ENCODE measurements at places on chromosomes 5 and 9.

- no peak for DNase-seq
Measured at GRCh38 chr5:42759456-42759855, 2.8 kb downstream of the CCDC152 start.

DNA sequence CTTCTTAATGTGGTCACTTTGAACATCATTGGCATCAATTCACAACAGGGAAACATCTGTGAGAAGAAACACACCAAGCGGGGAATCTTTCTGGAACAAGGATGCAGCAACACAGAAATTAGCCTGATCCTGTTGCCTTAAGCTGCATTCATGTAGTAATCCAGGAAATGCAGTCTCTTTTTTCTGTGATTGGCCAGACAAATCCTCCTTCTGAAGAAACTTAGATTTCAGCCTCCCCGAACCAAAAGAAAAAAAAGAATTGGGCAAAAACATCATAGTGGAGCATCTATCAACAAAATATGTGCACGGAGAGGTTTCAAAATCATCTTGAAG, 7.2 kb upstream of the XPA start:
- DNase-seq: no peak

DNA sequence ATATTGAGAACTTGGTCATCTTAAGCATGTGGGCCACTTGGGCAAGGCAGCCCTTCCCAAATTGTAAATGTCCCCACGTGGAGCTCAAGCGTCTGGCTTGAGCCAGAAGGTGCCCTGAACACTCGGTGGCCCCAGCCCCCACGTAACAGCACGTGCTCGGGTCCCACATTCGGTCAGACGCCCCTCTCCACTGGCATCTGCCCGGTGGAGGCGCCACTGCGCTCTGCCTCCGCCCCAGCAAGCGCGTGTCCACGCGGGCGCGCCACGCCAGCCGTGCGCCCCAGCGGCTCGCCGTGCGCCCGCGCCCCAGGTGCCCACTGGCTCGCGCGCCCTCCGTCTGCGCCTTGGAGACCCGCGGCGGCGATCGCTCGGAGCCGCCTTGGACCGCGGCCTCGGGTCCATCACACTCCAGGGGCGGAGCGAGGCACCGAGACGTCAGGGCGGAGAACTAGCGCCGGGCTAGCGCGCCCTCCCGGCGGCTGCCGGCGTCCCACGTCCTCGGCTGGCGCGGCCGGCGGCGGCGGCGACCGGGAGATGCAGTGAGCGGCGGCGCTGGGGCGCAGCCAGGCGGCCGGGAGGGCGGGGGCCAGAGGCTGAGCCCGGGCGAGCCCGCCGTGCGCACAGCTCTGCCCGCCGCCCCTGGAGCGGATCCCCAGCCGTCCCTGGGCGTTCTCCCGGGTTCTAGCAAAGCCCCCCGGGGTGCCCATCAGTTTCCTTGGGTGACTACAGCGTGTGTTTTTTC, at the start of gene PALM2AKAP2:
Gene PALM2AKAP2 (plus strand): TSS at position 488 of the 742 bp plus-strand sequence. CDS start 291 bp downstream, outside the sequence.
- DNase-seq: no peak

GRCh38 chr5:5330728-5331452, 91.6 kb upstream of the ICE1 start:
- no peak for DNase-seq

DNA sequence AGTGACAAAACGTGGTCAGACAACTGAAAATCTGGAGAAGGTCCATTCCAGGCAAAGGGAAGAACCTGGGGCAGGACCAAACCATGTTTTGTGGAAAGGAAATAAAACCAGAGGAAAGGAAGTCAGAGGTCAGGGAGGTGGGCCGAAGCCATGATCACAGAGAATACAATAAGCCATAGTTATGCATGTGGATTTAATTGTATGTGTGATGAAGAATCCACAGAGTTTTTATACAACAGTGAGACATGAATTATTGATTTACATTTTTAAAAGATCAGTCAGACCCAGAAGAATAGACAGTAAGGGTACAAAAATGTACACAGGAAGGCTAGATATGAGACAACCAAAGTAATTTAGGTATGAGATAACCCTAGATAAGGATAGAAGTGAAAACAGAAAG, 20.8 kb downstream of the TTC33 start:
- DNase-seq: no peak

GRCh38 chr5:15524712-15525111, 24.7 kb downstream of the FBXL7 start:
- DNase-seq: no peak

DNA sequence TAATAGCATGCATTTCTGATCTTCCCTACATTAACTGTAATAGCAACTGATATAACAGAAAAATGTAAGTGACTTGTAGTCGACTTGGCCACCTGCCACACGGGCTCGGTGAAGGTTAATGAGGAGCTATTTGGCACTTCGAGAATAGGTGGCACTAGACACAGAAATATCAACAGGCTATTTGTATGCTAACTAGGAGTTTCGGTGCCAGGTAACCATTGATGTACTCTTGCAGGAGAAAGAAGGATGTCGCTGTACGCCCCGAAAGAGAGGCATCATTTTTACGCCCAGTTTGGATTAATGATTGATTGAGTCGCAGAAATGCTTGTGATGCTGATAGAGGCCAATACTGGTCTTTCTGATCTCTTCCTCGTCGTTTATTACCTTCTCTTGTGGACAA, 516 bp upstream of the DMRT2 start:
- no peak for DNase-seq

DNA sequence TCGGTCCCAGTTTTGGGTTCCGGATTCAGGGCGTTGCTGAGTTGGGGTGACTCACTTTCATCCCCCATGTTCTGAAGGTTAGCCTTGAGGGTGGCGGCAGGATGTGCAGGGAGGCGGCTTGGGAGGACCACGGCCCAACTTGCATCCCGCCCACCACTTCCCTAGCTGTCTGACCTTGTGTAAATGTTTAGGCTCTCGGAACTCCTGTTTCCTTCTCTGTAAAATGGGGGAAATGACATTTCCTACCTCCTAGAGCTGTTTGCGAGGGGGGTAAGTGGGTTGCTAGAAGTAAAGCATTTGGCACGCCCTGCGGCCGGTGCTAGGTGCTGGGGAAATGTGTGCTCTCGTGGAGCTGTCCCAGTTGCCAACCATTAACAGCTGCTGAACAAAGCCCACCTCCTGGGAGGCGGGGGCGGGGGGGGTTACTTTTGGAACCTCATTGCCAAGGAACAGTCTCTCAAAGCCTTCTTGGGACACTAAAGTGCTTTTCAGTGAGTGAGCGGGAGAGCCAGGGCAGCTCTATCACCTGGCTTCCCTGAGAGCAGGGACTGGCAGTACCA, 27.5 kb downstream of the PTGES2 start:
- no peak for DNase-seq

- peak; percentile 55 for DNase-seq
Measured at GRCh38 chr9:94002316-94003140, 47.4 kb upstream of the BARX1 start.

DNA sequence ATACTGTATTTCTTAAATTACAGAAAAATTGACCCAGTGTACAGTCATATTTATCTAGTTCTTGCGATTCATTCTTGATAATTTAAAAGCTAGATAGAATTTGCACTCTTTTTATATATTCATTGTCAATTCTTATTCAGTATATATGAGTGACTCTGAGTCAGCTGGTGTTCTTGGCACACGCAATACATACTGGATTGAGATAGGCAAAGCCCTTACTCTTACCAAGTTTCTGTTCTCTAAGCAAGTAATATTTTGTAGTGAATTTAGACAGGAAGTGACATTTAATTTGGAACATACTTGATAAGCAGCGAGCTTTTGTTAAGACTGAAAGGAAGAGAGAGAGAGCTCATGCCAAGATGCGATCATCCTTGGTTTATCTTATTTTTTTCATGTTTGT, 57.7 kb downstream of the GPBP1 start:
- no peak for DNase-seq

- no peak for DNase-seq
Measured at GRCh38 chr9:72300873-72301272, 64.1 kb downstream of the ZFAND5 start.

DNA sequence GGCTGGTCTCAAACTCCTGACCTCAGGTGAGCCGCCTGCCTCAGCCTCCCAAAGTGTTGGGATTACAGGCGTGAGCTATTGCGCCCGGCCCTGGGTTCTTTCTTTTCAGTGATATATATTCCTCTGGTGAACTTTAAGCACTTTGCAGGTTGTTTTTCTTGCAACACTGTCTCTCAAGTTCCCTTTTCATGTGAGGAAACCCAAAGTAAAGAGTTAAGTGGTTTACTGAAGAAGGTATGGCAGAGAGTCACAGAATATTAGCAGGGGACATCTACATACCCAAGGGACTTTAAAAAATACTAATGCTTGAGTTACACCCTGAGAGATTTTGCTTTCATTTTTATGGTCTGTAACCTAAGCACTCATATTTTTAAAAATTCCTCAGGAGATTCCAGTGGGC, 6.7 kb upstream of the GAPT start:
- DNase-seq: no peak

DNA sequence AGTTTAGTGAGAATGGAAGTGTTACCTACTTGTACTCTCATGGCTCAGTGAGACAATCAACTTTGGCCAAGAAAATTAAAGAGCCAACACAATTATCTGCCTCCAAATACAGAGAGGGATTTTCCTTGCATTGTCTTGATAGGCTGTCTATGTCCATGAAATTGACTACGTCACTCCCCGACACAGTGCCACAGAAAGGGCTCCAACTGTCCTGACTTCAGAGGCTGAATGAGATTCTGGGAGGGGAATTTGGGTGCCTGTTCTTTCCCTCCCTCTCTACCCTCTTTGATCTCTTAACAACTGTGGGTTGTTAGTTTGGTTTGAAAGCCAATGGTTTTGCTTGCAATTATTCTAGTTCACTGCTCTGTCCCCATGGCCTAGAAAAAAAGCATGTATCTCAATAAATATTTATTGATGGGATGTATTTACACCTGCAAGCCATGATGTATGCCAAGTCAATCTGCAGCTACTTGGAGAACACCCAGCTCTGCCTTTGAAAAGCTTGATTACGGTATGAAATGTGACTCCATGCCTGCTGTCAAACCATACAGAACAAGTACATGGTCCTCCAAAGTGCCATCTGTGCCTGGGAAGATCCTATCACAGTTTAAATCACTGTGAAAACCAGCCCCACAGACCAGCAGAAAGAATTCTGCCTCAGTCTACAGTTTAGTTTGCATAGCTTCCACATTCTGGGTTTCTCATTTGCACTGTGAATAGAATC, 37.3 kb downstream of the CAPSL start:
- DNase-seq: no peak

DNA sequence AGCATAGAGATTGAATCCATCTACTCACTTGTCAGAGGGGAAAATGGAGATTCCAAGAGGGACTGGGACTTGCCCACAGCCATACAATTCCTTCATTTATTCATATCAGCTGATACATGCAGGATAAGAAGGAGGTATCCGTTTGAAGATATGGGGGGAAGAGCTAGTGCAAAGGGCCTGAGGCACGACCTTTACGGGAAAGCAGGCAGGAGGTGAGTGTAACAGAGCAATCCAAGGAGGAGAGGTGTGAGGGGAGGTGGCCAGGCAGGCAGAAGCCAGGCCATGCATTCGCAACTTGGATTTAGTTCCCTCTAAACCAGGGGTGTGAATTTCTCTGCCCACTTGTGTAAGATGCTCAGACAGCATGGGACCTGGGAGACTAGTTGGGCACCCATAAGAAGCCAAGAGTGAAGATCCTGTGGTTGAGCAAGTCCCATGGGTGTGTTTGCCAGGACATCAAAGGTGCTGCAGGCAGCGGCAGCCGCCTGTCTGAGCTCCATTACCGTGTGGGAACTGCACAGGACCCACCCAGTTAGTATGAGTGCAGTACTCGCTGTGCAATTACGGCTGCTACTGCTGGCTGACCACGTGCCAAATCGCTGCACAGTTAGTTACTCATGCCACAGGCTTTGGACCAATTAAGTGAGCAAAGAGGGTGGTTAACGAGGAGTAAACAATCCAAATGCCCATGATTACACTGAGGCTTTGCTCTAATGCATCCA, 31.4 kb upstream of the FAT2 start:
- no peak for DNase-seq

DNA sequence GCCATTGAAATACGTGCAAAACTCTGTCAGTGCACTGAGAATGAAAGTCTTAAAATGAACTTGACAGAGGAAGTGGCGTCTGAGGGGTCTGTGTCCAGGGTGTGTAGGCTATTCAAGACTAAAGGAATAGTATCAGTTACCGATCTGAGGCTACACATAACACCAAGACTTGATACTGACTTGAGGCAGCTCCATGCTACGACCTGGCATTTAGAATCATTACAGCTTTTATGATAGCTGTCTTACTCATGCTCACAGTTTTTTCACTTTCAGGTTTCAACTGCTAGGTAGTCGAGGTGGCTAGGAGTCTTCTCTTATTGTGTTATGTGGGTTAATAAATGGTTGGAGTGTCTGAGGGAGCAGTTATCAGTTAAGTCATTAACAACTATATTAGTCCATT, 92.8 kb upstream of the SLCO6A1 start:
- no peak for DNase-seq

DNA sequence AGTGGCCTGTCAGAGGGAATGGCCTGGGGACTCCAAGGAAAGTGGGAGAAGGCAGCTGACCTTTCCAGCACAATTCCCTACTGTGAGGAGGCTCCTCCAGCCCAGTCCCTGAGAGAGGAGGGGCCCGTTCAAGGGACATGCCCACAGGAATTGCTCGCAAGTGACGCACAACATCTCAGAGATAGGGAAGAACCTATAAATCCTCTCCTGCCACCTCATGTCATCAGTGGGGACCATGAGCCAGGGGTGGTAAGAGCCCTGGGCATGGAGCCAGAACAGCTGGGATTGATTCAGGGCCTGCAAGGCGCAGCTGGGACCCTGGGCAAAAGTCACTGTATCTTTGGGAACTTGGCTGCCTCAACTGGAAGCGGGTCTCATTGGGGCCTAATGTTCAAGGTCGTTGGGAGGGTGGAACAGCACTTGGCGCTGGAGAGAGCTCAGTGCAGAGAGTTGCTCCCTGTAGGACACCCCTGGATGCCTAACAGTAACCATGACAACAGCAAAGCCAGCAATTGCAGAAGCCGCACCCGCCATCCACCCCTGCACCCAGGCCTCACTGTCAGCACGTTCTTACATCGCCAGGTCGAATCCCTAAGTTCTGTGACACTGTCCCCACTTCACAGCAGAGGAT, 41.3 kb upstream of the ORM1 start:
- DNase-seq: no peak

Data from SHP77 treated with DMSO at 0.1 percent for 48 hours (cell line).